ENCODE measurements at places on chromosomes 7 and 10.
A peak's percentile ranks its signal among the peaks of the same experiment; 100 is the strongest.

GRCh38 chr7:100887516-100888290 is 1.8 kb downstream of the UFSP1 start:
- no peak for DNase-seq

GRCh38 chr10:70404787-70405036 is 767 bp downstream of the EIF4EBP2 start:
- peak; percentile 15 for DNase-seq

DNA sequence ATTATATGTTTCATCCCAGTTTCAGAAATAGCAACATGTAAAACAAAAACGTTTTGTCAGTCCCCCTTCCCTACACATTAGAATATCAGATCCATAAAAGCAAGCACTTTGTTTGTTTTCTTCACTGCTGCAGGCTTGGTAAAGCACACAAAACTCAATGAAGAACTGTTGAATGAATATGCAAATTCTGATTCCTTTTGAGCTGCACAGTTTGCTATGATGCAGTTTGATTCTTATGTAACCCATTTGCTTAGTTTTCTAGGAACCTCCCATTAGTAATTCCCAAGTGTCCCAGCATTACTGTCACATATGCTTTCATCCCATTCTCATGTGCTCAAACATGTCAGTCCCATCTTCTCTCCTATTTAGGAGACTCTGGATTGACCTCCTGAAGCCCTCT is 26.1 kb upstream of the CHCHD3 start:
- no peak for DNase-seq

DNA sequence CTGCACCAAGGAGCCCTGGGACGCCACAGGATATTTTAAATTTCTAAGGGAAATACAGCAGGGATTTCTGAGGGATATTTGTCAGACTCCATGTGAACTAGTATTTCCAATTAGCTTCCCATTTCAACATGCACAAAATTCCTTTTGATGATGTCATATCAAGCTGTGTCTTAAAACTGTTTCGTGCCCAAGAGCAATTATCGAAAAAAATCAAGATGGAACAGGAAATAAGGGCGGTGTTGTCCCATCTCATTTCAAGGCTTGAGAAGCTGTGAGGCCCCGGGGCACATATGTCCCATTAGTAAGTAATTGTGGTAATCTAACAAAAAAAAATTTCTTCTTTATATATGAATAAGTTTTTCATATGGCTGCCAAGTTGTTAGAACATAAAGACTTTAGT is 47.4 kb downstream of the PPP1R17 start:
- peak; percentile 7 for DNase-seq

DNA sequence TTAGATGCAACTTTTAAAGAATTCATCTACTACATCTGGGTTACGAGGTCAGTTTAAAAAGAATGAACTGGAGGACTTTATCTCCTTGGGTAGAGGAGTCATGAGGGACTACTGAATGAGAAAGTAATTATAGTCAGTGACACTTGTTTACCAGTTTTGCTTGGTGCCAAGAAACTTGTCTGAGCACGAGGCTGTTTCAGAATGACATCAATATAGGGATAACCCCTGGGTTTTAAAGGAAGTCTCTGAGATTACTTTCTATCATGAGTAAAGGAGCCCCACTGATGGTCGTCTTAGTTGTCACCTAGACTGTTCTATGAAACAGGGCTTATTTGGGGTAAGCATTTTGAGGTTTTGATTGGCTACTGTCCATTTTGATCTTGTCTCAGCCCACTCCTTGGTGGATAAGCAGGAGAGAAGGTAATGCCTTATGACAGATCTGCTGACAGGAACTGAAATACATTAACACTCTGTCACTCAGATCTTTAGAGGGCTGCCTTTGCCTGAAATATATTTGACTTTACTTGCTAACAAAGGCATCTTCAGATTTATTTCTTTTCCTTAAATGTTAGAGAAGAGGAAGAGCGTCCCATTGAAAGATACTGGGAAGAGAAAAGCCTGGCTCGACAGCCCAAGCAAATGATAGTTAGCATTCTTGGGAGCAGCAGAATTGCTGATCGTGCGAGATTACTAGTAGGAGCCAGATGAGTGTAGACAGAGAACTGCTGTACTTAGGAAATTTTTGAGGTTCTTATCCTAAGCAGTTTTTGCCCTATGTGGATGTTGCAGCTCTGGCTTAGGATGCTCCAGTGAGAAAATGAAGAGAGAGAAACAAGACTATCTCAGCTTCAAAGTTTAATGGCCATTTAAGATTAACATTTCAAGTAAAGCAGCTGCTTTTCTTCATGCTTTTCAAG is 299.2 kb upstream of the LRGUK start:
- no peak for DNase-seq

DNA sequence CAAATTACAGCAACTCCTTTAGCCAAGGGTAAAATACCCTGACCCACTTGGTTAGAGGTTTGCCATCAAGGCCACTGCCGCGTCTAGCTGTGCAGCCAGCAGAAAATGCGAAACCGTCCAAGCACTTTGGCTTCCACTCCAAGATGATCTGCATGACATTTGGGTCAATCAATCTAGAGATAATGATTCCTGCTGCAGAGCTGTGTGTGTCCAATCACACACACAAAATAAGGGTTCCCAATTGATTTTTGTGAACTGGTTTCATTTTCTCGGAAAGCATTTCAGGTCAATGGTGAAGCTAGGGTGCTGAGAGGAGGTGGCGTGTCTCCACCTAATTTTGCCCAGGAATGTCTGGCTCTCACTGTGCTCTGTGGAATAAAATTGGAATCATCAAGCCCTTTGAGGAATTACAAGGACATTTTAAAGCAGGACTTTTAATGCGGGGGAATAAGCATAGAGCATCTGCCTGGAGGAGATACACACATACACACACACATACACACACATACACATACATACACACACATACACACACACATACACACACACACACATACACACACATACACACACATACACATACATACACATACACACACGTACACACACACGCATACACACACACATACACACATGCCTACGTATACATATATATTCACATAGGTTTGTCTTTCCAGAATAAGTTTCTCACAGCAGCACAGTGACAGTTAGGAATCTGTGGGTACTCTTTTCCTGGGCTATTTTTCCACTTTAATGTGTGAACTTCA is 59.5 kb downstream of the ACADSB start:
- no peak for DNase-seq

GRCh38 chr7:80018941-80019808 is 115.5 kb upstream of the GNAI1 start:
- peak; percentile 51 for DNase-seq

DNA sequence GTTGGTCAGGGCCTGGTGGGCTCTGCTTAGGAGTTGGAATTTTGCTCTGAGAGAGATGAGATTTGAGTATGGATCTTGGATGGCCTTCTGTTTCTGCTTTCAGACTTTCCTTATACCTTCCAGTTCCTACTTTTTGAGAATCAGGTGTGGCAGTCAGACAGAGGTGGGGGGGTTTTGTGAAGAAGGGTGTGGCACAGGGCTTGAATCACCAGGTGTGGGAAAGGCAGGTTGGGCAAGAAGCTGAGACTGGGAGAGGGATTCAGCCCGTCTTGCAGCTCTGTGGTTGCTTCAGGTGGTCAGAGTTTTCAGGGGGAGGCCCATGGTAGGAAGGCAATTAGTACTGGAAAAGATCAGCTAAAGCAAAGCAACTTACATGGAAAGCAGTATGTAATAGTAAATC is 340.2 kb downstream of the LRMDA start:
- DNase-seq: no peak

- DNase-seq: no peak
Observed at GRCh38 chr7:71133232-71133622, 1.3 kb downstream of the GALNT17 start.

GRCh38 chr10:28984431-28984830 is 304.4 kb upstream of the LYZL1 start:
- DNase-seq: peak; percentile 81

DNA sequence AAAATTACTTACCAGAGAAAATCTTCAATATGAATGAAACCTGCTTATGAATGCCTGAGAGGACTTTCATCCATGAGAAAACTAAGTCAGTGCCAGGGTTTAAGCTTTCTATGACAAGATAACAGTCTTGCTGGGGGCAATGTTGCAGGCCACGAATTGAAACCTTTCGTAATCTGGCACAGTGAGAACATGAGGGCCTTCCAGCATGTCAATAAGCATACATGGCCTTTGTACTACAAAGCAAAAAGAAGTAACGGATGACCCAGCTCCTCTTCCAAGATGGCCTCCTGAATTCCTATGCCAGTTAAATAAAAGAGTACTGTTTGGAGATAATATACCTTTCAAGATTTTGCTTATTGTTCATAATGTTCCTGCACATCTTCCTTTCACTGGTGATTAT is 270.6 kb upstream of the PHF14 start:
- DNase-seq: no peak

GRCh38 chr7:113099284-113099919 is 12.8 kb upstream of the GPR85 start:
- no peak for DNase-seq

GRCh38 chr7:3404501-3404900 is 103.4 kb downstream of the SDK1 start:
- peak; percentile 5 for DNase-seq

GRCh38 chr10:123637326-123637880 is 28.8 kb upstream of the GPR26 start:
- DNase-seq: peak; percentile 27

GRCh38 chr7:128271471-128271941 is 30.4 kb downstream of the LEP start:
- DNase-seq: no peak

DNA sequence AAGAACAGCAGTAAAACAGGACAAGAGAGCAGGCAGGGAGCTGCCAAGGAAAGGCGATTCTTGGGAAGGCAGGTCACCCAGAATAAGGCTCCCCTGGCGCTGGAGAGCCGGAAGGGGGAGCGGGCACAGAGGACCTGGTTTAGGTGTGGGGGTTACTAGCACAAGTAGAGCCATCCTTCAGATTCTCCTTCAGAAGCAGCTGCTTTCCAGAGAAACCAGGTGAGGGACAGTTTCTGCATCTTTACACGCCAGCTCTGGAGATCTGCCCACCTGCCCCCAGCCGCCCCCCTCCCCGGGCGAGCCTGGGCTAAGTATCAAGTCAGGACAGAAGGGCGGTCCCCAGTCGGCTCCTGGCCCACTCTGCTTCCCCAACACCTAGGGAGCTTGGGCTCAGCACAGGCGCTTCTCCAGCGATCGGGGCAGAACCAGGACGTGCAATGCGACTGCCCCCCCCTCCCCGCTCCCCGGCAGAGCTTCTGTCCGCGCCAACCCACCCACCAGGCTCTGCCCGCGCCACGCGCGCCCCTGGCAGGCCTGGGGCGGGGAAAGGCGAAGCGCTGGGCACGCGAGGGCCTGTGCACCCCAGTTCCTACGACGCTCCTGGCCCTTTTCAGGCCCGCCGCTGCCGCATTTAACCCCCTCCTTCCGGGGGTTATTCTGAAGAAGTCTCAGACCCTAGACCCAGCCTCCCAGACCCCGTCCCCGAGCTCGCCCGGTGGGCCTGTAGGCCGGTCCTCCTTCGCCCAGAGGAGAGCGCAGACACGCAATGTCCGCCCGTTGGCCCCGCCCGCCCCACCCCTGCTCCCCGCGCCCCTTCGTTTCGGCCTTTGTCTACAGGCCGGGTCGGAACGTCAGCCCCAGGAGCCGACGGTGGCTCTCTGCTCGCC is 4.4 kb upstream of the EN2 start:
- DNase-seq: no peak

GRCh38 chr10:89522463-89522862 is 12.9 kb downstream of the SLC16A12 start:
- DNase-seq: peak; percentile 58

DNA sequence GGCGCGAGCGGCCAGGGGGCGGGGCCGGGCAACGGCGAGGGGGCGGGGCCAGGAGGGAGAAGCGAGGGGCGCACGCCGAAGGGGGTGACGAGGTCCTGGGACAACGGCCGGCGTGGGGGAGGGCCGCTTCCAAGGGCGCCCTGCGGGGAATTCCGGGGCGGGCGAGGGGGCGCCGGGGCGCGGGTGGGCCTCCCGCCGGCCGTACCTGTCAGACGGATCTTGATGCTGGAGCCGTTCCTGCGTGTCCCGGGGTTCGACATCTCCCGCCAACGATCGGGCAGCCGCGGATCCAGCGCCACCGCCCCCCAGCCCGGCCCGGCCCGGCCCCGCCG is 421 bp downstream of the SMURF1 start:
- DNase-seq: no peak

DNA sequence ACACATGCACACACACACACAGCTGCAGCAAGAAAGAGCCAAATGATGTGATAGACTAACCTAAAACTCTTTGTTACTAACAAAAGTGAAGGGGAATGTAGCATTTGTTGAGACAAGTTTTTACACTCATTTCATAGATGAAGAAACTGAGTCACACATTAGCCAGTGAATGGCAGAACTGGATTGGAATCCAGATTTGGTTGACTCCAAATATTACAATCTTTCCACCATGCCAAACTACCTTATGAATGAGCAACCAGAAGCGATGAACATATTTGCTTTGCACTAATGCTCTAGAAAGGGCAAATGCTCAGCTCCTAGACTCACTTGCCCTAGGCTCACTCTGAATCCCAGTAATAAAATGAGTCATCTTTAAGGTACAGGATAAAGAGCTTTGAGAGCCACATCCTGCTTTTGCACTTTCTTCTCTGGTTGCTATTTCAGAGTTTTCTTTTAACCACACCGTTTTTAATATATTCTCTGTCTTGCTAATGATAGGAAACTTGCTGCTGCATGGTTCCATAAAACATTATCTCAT is 111.9 kb downstream of the GPAM start:
- DNase-seq: no peak

DNA sequence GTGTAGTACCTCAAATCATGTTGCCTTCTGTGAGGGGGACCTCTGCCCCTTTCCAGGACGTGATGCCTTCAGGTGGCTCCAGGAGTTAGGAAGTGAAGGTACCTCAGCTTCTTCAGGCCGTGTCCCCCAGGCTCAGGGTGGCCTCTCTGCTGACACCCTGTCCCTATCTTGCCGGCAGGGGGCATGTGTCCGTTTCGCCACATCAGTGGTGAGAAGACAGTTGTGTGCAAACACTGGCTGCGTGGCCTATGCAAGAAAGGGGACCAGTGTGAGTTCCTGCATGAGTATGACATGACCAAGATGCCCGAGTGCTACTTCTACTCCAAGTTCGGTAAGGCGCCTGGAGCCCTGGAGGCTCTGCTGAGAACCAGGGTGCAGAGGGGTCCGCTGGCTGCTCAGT is 9.2 kb downstream of the CPSF4 start:
- no peak for DNase-seq

DNA sequence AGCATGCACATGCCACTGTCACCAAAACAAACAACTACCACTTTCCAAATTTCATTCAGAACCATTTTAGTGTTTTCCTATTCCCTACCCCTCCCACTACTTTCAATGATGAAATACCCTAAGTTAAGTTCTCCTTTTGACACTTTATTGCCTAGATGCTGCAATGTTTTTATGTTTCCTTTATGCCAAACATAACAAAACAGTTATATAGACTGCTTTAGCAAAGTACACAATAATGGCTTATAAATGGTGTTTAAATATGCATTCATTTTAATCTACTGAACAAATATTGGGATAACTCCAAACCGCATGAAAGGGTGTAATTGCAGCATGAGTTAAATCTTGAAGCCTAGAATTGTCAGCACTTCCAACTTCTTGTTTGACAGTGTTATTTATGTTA is 69.2 kb downstream of the PHYHIPL start:
- no peak for DNase-seq

Measured in fibroblast of mammary gland (primary cell).